Amniotic epithelial cell (primary cell): ENCODE measurements at places on chromosomes 1 and 21.

DNA sequence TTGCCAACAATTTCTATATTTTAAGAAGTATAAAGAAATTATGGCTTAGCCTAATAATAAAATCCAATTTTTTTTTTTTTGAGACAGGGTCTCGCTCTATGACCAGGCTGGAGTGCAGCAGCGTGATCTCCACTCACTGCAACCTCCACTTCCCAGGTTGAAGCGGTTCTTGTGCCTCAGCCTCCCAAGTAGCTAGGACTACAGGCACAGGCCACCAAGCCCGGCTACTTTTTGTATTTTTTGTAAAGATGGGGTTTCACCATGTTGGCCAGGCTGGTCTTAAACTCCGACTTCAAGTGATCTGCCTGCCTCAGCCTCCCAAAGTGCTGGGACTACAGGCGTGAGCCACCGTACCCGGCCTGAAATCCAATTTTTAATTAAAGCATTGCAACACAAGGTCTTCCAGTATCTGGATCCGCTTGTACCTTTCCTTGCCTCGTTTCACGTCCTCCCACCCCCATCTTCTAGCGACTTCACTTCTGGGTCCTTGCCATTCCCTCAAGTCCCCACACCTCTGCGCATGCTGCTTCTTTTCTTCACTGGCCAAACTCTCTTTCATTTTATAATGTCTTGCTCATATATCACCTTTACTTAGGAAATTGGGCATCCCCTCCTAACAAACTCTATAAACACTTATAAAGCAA is 2.3 kb downstream of the FUBP1 start:
- DNase-seq: no peak

DNA sequence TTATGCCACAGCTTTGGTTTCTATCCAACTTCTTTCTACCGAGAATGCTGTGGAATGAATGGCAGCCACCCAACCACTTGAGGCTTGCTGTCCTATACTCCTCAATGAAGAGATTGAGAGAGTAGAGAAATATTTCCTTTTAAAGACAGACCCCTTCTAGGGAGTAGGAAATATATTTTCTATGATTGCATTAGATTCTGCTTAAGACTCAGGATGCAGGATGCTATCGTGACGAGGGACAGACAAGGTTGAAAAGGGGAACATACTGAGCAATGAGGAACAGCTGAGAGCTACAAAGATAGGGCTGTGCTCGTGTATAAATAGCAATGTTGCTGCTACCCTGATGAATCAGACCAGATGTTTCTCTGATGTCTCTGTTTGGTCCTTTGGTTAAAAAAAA is 7.1 kb upstream of the RASAL2 start:
- DNase-seq: peak; percentile 21

DNA sequence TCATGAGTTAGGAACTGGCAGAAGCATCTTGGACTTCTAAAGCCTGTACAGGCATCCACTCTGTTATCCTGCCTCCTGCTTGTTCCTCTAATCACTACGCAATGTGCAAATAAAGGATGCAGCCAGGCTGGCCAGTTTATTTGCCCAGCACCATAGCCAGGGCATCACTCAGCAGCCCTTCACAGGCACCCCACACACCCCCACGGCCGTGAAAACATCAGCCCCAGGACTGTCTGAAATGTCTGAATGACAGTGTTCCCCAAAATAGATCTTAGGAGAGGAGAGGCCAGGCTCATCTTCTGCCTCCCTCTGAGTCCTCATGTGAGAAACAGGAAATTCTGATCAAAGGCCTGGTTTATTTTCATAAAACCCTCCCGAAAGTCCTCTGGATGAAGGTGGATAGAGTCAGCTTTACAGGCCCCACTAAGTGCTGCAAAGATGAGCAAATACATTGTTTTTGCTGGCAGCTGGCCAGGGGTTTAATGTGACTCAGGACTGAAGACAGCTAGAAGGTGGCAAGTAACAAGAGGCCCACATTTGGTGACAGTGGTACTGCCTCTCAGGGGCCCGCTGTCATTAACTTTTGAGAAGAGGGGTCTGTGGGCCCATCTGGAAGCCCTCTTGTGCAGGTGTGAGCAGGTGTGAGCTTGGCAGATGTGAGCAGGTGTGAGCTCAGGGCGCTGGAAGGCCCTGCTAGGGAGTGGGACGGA is 32.9 kb downstream of the GRHL3 start:
- no peak for DNase-seq

DNA sequence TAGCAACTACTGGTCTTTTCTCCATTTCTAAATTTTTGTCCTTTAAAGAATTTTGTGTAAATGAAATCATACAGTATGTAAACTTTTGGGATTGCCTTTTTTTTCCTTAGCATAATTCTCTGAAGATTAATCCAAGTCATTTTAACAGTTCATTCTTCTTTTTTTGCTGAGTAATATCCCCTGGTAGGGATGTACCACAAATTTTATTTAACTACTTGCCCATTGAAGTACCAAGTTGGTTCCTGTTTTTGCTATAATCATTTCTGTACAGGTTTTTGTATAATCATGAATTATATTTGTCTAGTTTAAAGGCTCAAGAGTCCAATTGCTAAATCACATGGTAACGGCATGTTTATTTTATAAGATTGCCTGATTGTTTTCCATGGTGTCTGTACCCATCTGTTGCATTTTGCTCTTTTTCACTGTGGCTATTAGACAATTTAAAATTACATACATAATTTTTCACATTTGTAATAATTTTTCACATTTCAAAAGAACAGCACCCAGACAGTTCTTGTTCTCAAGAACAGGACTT is 891.1 kb downstream of the USP25 start:
- DNase-seq: no peak

- DNase-seq: peak; percentile 81
Observed at GRCh38 chr1:41812051-41812450, 106.7 kb downstream of the HIVEP3 start.

DNA sequence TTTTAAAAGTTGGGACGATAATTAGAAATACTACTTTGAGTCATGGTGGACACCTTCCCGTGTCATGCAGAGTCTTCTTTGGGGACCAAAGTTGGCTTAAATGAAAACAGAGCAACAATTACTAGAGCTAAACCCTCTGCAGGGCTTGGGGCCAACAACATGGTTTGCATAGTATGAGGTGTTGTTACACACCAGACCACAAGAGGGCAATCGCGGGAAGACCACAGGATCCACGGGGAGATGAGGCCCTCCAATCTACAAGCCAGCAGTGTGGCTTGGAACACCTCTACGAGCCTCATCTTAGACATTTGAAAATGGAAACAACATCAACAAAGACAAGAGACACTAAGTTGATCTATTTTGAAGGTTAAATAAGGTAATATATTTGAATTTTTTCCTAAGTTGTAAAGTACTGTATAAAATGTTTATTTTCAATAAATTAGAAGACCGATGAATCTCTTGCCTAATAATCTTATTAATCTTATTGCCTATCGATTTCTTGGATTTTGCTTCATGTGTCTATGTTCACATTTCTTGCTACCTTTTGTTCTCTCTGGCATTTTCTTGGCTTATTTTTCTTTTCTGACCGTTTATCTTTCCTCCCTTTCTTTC is 8.2 kb upstream of the SMCP start:
- DNase-seq: peak; percentile 36

DNA sequence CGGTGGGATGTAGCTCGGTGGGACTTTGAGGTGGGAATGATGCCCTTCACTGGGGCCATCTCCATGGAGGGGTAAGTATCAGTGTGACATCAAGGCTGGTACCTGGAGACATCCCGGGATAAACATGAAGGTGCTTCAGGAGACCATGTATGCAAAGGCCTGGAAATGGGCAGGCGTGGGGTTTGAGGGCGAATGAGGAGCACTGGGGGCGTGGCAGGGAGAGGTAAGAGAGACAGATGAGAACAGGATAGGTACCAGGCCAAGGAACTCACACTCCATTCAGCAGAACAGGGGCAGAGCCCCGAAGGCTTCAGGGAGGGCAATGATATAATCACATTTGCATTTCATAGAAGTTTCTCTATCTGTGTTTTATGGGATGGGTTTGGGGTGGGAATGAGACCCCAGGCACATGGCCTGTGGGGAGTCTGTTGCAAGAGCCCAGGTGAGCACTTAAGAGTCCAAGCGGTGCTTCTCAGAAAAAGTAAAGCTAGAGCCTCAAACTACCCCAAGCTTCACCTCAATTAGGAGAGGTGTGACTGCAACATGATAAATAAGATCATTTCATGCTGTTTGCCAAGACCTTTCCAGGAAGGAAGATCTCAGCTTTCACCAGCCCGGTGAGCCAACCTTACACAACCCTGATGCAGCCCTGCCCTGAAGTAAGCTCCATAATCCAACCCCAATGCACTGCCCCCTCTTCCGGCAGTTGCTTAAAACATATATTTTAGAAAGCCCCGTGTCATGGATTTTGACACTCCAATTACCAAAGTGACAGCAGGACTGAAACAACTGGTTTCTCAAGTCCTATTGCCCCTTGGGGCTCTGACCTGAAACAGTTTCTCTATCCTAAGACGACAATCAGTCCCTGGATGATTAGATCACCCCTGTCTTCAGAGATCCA is 7.4 kb downstream of the S100A9 start:
- no peak for DNase-seq

DNA sequence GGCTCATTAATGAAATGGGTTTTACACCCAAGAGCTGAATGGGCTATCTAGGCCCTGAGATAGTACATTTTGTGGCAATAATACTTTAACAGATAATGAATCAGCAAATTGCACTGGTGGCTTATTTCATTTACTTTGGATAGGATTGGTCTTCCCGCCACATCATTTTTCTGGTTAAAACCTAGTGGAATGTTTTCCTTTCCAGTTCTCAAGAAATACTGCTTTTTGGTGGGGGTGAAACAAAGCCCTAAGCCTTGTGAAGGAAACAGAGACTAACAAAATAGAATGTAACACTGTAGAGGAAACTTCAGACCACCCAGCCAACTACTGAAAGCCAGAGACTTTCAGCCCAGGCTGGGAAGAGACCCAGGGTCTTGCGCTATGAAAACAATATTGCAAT is 172.2 kb downstream of the HHIPL2 start:
- DNase-seq: no peak

DNA sequence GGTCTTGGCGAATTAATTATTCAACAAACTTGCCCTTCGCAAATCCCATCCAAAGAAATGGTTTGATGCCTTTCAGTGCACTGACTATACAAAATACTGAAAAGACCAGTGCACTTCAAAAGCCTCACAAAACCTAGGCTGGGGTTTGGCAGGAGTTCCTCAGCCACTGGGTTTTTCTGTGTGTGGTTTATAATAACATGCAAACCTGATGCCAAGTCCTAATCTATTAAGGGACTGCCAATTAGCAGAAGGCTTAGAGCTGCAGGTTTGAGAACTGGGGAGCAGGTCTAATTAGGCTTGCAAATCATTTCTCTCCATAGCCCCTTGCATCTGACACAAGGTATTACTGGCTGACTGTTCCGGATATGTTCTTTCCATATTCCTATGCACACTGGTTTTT is 27.7 kb downstream of the PLPP3 start:
- DNase-seq: no peak

DNA sequence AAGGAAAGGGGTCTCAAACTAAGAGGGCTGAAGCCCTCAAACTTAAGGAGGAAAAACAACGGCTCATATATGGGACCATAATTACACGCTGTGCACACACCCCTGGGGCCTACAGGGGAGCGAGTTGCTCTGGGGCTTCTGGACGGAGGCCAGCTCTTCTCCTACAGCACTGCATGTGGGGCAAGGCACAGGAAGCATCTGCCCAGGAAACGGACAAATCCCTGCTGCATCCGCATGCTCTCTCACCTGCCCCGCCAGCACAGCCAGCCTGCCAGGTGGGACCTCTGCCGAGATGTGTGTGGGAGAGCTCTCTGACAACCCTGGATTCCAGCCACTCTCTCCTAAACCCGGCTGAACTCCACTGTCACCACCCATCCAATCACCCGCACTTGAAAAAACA is 54.1 kb downstream of the MRPL37 start:
- peak; percentile 61 for DNase-seq

DNA sequence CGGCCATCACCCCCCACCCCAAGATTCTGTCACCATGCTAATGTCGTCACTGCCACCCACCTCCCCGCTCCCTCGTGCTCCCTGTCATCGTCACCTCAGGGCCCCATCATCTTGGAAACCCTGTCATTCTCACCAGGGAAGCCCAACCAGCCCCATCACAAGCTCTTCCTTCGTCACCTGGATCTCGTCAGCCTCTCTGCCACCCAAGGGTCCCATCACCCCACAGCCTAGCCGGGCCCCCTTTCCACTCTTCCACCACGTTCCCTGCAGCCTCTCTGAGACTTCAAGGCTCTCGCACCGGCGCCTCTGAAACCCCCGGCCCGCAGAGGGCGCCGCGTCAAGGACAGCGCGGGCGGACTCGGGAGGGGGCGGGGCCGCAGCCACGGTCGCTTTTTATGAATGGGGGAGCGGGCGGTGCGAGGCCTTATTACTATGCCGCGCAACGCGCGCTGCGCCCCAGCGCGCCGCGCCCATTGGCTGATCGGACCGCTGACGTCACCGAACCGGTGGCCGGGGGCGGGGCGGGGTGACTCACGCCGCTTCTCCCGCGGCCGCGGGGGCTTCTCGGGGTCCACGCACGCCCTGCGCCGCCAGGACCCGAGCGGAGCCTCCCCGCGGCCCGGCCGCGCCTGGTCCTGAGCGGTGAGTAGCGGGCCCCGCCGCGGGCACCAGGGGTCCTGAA is at the start of gene GPR3:
Gene GPR3 (plus strand): TSS at position 527 of the 682 bp plus-strand sequence. CDS start 1,177 bp downstream, outside the sequence.
- peak; percentile 83 for DNase-seq

GRCh38 chr1:36669262-36669661 is 186.5 kb upstream of the CSF3R start:
- DNase-seq: no peak

GRCh38 chr21:39850333-39850732 is 16.9 kb upstream of the PCP4 start:
- DNase-seq: no peak

DNA sequence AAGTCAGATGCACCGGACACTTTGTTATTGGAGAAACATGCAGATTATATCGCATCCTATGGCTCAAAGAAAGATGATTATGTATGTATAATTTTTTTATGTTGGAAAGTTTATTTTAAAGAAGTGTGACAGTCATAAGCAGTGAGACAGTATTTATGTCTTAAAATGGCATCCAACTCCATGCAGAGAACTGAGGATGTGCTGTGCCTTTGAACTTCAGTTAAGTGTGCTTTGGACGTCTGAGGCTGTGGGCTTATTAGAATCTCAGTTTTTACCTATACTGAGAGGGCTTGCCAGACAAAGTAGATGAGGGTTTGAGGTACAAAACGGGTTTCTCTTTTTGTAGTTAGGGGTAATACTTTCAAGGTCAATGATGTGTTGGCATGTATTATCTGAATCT is 1.5 kb downstream of the RABGGTB start:
- no peak for DNase-seq
